ENCODE measurements at places on chromosomes 13 and 19.

DNA sequence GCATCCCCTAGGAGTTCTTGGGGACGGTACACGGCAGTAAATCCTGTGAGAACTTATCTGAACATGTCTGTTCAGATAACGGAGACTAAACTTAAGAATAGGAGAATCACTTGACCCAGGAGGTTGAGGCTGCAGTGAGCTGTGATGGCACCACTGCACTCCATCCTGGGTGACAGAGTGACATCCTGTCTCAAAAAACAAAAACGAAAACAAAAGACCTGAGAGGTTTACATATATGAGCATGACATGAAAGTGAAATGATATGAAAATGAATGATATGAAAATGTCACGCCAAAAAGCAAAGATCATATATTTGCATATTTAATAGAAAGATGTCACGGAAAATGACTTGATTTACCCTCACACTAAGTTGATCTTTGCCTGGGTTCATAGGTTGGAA is 5.8 kb downstream of the ZNF175 start:
- no peak for DNase-seq

- no peak for DNase-seq
Measured at GRCh38 chr19:5103061-5103701, 134.3 kb downstream of the KDM4B start.

DNA sequence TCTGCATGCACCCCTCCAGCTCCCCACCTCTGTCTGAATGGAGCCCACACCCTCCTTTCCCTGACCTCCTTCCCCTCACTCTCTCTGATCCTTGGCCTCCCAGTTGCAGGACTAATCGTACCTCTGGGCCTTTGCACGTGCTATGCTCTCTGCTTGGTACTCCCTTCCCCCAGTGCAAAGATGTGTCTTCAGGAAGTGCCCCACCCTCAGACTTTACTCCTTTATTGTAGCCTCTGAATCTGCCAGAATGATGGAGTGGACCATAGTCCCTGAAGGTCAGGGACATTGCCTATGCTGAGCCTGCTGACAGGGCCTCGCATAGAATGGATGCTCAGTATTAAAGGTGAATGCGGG is 1.3 kb upstream of the JUND start:
- DNase-seq: no peak

GRCh38 chr13:50203256-50203941 is 188.2 kb downstream of the KCNRG start:
- DNase-seq: no peak

DNA sequence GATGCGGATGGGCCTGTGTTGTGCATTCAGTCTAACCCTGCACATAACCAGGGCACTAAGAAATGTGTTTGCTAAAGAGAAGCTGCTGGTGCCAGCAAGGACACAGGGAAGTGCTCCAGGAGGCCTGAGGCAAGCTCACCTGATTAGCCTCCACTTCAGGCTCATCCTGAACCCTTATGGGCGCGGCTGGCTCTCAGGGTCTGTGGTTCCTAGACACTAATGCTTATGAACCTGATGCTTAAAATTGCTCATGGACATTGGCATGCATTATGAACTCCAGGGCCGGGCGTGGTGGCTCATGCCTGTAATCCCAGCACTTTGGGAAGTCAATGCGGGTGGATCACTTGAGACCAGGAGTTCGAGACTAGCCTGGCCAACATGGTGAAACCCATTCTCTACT is 34.3 kb downstream of the SERP2 start:
- DNase-seq: no peak

- DNase-seq: no peak
Measured at GRCh38 chr13:113448545-113448884, 4.8 kb downstream of the ADPRHL1 start.

DNA sequence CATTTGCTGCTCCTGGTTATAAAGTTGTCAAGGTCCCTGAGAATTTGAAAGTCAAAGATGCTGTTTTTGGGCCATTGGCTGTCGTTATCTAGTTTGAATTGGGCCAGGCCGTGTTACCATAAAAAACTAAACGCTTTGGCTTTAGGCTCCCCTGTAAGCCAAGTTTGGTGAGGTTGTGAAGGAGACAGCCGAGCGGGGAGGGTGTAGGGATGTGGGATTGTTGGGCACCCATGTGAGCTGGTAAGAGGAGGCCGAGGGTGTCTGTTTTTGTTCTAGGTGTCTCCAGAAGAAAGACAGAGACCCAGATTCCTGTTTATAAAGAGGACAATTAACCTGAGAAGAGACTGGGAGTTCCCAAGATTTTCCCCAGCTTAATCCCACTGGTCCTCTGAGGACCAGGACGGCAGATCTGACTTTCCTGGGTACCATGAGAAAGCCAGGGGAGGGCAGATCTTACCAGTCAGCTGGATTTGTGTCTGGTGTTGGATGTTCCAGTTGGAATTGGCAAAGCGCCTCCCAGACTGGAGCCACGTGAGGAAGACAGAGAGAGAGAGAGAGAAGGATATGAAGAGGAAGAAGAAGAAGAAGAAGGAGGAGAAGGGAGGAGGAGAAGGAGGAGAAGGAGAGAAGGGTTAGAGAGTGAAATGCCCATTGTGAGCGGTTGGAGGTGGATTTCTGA is 25.1 kb downstream of the TMEM255B start:
- no peak for DNase-seq

DNA sequence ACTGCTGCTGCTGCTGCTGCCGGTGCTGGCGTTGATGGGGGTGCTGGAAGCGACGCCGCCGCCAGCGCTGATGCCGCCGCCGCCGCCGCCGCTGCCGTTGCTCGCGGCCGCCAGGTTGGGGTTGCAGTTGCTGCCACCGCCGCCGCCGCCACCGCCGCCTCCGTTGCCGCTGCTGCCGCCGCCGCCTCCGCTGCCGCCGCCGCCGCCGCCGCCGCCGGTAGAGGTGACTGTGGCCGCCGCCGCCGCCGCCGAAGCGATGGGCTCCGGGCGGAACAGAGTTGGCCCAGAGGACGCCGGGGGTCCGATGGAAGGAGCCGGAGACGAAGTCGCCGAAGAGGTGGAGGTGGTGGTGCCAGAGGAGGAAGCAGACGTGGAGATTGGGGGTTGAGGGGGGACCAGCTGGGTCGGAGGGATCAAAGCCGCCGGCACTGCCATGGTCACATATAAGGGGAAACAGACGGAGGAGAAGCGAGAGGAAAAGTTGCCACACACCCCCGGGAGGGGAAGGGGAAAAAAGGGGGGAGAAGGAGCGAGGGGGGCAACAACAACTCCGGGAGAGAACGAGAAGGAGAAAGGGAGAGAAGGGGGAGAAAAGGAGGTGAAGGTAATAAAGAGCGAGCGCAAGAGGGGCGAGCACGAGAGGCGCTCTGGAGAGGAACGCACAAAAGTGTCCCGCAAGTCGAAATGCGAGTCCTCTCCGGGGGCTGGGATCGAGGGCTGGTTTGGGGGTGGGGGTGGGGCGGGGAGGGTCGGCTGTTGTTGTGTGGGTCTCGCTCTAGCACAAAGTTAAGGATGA is 471 bp downstream of the DACH1 start:
- DNase-seq: no peak

DNA sequence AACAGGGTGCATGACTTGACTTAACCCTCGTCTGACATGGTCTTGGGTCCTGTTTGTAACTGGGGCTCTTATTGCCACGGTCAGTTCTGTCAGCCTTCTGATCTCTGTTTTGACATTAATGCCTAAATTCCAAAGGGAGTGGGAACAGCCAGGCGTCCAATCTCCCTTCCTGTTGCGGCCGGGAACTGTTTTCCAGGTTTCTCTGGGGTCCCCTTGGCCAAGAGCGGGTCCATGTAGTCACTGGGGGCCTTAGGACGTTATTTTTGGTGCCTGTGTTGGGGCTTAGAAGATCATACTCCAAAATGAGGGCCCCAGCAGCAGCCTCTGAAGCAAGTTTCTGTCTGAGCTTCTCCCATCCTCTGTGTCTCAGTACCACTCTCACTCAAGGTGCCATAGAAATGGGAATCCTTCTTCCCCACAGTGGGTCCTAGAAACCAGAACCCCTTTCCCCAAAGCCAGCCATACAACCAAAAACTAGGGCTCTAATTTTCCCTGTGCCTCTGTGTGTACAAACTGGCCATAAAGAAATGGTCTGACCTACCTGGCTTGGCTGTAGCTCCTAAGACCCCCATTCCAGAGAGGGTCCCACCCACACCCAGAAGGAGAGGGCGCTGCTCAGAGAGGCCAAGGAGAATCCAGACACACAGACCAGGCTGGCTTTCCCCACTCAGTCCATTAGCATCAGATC is 50.4 kb downstream of the C13orf46 start:
- no peak for DNase-seq

DNA sequence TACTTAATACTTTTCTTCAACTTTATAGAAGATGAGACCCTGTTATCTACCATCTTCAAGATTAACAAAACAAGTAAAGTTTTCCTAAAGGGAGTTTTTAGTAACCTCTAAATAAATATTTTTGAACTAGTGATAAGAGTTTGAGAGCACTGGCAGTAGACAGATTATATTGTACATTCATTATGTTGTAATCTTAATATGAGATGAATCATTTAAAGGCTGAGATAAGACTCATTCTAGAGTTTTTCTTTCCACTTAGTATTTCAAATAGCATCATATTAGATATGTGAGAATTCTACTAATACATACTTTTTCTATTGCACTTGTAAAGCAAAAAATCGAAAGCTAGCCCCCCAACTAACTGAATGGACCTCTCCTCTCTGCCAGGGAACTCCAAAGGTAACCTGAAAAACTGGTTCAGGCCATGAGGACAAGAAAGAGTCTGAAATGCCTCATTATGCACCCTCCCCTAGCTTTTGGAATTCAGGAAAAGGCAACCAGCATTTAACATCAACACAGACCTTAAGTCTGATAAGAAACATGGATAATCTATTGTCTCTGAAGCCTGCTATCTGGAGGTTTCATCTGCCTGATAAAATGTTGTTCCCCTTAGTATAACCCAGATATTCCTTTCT is 875.4 kb upstream of the SLC10A2 start:
- DNase-seq: no peak

DNA sequence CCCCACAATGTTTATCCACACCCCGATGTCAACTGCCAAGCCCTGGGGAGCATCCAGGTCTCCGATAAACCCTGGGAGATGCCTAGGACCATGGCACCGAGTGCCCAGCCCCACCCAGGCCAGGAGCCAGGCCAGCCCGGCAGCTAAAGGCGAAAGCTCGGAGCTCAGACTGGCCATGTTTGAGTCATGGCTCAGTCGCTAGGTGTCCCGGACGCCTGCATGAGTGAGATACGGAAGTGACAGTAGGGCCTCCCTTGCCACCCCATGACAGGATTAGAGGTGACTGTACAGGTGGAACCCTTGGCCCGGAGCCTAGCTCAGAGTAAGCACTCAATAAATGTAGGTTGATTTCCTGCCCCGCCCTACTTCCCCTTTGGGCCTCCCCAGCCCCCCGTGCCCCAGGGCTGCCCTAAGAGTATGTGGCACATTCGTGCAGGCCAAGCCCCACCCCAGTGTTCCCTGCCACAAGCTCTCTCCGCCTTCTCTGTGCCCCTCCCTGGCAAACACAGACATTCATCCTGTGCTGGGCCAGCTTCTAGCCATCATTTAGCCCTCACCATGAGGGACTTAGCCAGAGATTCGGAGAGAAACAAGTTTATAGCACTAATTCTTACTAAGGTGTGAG is 5.8 kb upstream of the TPM4 start:
- peak; percentile 95 for DNase-seq

DNA sequence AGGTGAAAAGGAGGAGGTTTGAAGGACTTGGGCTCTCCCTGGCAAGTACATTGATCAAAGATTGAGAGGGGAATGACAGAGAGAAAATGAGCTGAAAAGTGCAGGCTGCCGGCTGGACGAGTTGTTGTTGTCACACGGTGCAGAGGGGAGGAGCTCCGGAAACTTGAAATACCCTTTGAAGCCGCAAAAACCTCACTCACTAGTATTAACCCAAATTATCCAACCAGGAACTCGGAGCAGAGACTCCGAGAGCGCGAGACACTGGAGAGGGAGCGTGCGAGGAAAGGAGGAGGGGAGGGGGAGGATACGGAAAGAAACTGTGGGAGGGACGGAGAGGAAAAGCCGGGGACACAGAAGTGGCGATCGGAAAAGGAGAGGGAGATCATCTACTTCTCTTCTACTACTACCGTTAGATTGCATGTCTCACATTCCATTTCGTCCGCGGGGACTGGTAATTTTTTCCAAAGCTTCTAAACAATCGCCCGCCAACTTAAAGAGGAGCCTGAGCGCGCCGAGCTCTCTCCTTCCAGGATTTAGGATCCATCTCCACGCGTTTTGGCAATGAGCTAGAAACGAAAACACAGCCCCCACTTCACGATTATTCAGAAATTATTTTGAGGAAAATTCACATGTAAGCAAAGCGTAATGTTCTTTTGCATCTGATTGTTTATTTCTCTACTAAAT is at the start of gene DACH1:
DACH1 (minus strand) TSS at position 74 of the 684 bp plus-strand sequence.
- DNase-seq: no peak

GRCh38 chr13:67133476-67133875 is 96.7 kb downstream of the PCDH9 start:
- DNase-seq: no peak

DNA sequence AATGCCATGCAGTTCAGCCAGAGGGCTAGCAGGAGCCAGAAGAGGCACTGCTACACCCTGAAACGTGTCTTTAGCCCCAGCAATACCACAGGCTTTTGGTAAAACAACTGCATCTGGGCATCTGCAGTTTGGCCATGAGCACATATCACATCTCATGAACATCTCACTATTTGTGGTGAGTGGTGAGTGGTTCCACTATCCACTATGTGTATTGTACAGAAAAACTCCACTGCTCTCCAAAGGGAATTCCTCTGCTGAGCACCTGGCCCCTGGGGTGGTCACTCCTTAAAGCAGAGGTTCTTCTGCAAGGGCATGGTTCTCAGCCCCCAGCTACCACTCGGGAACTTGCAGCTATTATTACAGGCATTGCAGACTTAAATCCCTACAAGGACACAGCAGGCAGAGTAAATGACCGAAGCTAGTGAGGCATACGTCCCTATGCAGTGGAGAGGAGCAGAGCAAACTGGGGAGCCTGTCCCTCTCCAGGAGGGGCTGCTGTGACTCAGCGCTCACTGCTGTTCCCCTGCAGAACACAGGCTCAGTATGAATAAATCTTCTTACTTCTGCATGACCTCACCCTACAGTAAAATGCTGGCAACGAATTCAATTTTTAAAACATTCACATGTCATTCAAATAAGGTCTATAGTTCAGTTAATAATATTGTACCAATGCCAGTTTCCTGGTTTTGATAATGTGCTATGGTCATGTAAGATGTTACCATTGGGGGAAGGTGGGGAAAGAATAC is 332.4 kb upstream of the ZNF507 start:
- DNase-seq: no peak

- DNase-seq: no peak
Measured at GRCh38 chr19:3057275-3057714, 5.0 kb downstream of the TLE5 start.

DNA sequence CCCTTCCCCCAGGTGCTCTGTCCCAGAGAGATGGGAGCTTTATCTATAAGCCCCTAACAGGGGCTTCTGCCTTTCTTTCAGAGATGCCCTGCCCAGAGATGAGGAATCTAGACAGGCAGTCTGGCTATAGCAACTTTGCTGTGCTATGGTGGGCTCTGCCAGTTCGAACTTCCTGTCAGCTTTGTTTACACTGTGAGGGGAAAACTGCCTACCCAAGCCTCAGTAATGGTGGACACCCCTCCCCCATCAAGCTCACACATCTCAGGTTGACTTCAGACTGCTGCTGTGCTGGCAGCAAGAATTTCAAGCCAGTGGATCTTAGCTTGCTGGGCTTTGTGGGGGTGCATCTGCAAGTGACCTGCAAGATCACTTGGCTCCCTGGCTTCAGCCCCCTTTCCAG is 21.5 kb downstream of the CYSLTR2 start:
- no peak for DNase-seq
